A549 (cell line): ENCODE measurements at places on chromosomes 2 and 18. TPM values are rescaled to one million over a fixed set of nuclear protein-coding genes. Genes with fewer than 3 reads are reported as not detected.

Gene MOGAT1
- polyA plus RNA-seq = not detected in 3 replicates

Gene ZSWIM2
- not detected in 3 replicates for polyA plus RNA-seq

Gene SCN7A
- polyA plus RNA-seq = not detected in 3 replicates

Gene NRP2
- 125 to 187 TPM (median 159 TPM) in 3 replicates for polyA plus RNA-seq

Gene STPG4
- 0.05 to 0.16 TPM (median 0.14 TPM) in 3 replicates for polyA plus RNA-seq

Gene DLGAP1
- polyA plus RNA-seq = 0.04 to 0.09 TPM (median 0.07 TPM) in 3 replicates

Gene CIB4
- polyA plus RNA-seq = 0.30 to 0.76 TPM in 2 of 3 replicates, not detected in the other

Gene KCNF1
- polyA plus RNA-seq = 3.7 to 4.2 TPM (median 4.0 TPM) in 3 replicates

Gene HRH4
- 0.04 to 0.07 TPM (median 0.07 TPM) in 3 replicates for polyA plus RNA-seq

Gene ZNF804A
- not detected in 3 replicates for polyA plus RNA-seq

Gene ADD2
- 18.0 to 21.4 TPM (median 20.7 TPM) in 3 replicates for polyA plus RNA-seq

Gene SLC5A7
- not detected in 3 replicates for polyA plus RNA-seq

Gene RAPH1
- polyA plus RNA-seq = 5.5 to 6.9 TPM (median 6.3 TPM) in 3 replicates

Gene TUBA4B
- 0.55 to 0.73 TPM (median 0.71 TPM) in 3 replicates for polyA plus RNA-seq

Gene IGFBP5
- 0.20 to 0.46 TPM (median 0.23 TPM) in 3 replicates for polyA plus RNA-seq

Gene MYO7B
- polyA plus RNA-seq = 0.04 to 0.08 TPM (median 0.08 TPM) in 3 replicates

Gene SEH1L
- 31.6 to 36.2 TPM (median 32.7 TPM) in 3 replicates for polyA plus RNA-seq

Gene HTR2B
- 0.21 to 0.30 TPM (median 0.22 TPM) in 3 replicates for polyA plus RNA-seq

Gene RTKN
- 15.6 to 21.2 TPM (median 20.1 TPM) in 3 replicates for polyA plus RNA-seq

Gene RNF125
- 0.13 to 0.18 TPM (median 0.14 TPM) in 3 replicates for polyA plus RNA-seq

Gene FBXO15
- 0.83 to 1.4 TPM (median 1.3 TPM) in 3 replicates for polyA plus RNA-seq

Gene CTIF
- 23.0 to 30.0 TPM (median 24.7 TPM) in 3 replicates for polyA plus RNA-seq

Gene VIT
- polyA plus RNA-seq = not detected in 3 replicates

Gene FBXO41
- 5.0 to 7.0 TPM (median 6.4 TPM) in 3 replicates for polyA plus RNA-seq

Gene OSBPL6
- 2.9 to 3.5 TPM (median 3.0 TPM) in 3 replicates for polyA plus RNA-seq

Gene CD226
- 0.26 to 0.57 TPM (median 0.28 TPM) in 3 replicates for polyA plus RNA-seq

Gene MOCOS
- 2.7 to 3.3 TPM (median 3.2 TPM) in 3 replicates for polyA plus RNA-seq

Gene CCDC102B
- 0.58 to 1.4 TPM (median 1.2 TPM) in 3 replicates for polyA plus RNA-seq

Gene FAM228B
- polyA plus RNA-seq = 3.0 to 4.9 TPM (median 3.8 TPM) in 3 replicates

Gene BMP10
- polyA plus RNA-seq = not detected in 3 replicates

Gene POMC
- not detected in 3 replicates for polyA plus RNA-seq

Gene RAB31
- 16.9 to 20.5 TPM (median 18.5 TPM) in 3 replicates for polyA plus RNA-seq

Gene PSMA8
- not detected in 3 replicates for polyA plus RNA-seq

Gene SCYGR7
- polyA plus RNA-seq = not detected in 3 replicates

Gene DNAH7
- 0.43 to 0.51 TPM (median 0.49 TPM) in 3 replicates for polyA plus RNA-seq

Gene GAREM2
- 4.5 to 5.9 TPM (median 5.6 TPM) in 3 replicates for polyA plus RNA-seq

Gene TMEM247
- polyA plus RNA-seq = not detected in 3 replicates

Gene POTEF
- 0.05 TPM in 1 of 3 replicates, not detected in the others for polyA plus RNA-seq

Gene LONRF2
- polyA plus RNA-seq = 4.7 to 5.5 TPM (median 4.8 TPM) in 3 replicates

Gene MEP1B
- polyA plus RNA-seq = 0.04 TPM in 1 of 3 replicates, not detected in the others

Gene PLB1
- 0.81 to 1.4 TPM (median 1.2 TPM) in 3 replicates for polyA plus RNA-seq

Gene ZNF385B
- not detected in 3 replicates for polyA plus RNA-seq

Gene TAF1B
- 32.4 to 40.6 TPM (median 37.0 TPM) in 3 replicates for polyA plus RNA-seq

Gene ZNG1B
- polyA plus RNA-seq = 48.3 to 54.0 TPM (median 49.7 TPM) in 3 replicates

Gene PDE6D
- 20.9 to 27.4 TPM (median 27.3 TPM) in 3 replicates for polyA plus RNA-seq

Gene NTSR2
- not detected in 3 replicates for polyA plus RNA-seq

Gene GNLY
- not detected in 3 replicates for polyA plus RNA-seq

Gene FLACC1
- 0.07 to 0.26 TPM (median 0.09 TPM) in 3 replicates for polyA plus RNA-seq

Gene CCDC74B
- 4.8 to 5.4 TPM (median 5.0 TPM) in 3 replicates for polyA plus RNA-seq

Gene DCDC2C
- not detected in 3 replicates for polyA plus RNA-seq

Gene ELOA2
- polyA plus RNA-seq = not detected in 3 replicates

Gene GALR1
- polyA plus RNA-seq = not detected in 3 replicates

Gene NOSTRIN
- polyA plus RNA-seq = 1.9 to 2.8 TPM (median 2.5 TPM) in 3 replicates

Gene FHL2
- polyA plus RNA-seq = 57.9 to 70.3 TPM (median 68.1 TPM) in 3 replicates

Gene DYNAP
- polyA plus RNA-seq = not detected in 3 replicates

Gene EFR3B
- polyA plus RNA-seq = 10.4 to 13.1 TPM (median 12.5 TPM) in 3 replicates
